ENCODE measurements at places on chromosomes 13 and 19.

DNA sequence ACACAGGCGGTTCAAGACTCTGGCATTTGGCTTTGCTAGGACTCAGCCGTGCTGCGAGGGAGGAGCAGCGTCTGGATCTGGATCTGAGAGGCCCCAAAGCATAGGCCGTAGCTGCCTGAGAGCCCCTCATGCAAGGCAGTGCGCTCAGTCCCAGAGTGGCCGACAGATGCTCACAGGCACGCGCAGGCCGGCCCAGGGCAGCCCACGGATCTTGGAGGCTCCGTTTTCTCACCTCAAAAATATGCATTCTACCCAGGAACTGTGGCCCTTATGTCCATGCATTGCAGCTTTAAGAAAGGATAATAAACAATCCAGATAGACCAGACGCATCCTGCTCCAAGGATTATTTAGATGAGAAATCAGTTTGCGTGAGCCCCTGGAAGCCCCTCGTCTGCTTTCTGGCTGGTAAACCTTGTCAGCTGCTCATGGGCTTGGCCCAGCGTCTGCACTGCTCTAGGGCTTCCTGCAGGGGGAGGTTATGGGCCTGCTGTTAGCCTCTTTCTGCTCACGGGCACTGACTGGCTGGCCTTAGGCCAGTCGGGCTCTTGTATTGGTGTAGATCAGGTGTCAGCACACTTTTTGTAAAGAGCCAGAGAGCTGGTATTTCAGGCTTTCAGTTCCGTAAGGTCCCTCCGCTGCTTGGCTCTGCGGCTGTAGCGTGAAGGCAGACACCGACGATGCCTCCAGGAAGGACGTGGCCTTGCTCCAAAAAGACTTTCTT lies 24.2 kb downstream of the TEX29 start:
- no peak for DNase-seq

GRCh38 chr13:48652851-48653471 lies 768 bp upstream of the CYSLTR2 start:
- DNase-seq: no peak

DNA sequence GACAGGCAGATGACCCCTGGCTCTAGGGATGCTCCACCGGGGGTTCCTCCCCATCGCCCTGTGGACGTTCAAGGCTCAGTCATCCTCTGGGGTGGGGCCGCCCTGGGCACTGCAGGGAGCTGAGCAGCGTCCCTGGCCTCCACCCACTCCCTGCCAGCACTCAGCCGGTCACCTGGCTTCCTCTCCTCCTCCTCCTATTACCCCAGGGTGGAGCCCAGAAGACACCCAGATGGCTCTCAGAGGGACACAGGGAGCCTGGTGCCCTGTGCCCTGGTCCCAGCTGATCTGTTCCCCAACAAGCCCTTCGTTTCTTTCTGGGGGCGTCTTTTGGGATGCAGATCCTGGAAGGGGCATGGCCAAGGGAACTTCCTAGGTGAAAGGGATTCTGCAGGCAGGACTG lies 3.7 kb upstream of the MKNK2 start:
- DNase-seq: no peak

DNA sequence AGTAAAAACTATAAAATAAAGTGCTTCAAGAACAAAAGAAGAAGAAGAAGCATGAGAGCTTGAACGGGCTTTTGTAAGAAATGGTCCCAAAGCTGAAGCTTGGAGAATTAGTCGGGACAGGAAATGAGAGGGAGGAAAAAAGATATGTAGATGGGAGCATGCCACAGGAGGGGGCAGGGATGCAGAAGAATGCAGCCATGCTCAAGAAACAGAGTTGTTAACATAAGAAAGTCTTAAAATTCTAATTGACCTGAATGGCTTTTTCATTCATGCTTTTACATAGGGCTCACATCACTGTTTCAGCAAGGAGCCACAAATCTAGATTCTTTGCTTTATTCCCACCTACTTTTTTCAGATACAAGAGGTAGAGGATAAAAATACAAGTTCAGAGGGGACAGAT lies 27.7 kb upstream of the NBEA start:
- no peak for DNase-seq

DNA sequence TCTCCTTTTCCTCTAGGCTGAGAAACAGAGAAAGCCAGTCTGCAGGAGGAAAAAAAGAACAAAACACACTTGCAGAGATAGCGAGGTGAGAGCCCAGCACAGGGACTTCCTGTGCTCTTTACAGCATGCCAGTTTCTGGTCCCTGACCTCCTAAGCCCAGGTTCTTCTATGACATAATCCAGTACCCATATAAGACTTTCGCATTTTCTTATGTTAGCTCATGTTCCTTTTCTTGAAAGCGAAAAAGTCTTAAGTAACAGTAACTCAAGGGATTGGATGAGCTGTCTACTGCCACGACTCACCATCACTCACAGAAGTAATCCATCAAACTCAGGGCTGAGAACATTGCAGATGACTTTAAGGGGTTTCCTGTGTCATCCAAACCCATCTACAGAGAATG lies 17.4 kb downstream of the CCDC70 start:
- no peak for DNase-seq

DNA sequence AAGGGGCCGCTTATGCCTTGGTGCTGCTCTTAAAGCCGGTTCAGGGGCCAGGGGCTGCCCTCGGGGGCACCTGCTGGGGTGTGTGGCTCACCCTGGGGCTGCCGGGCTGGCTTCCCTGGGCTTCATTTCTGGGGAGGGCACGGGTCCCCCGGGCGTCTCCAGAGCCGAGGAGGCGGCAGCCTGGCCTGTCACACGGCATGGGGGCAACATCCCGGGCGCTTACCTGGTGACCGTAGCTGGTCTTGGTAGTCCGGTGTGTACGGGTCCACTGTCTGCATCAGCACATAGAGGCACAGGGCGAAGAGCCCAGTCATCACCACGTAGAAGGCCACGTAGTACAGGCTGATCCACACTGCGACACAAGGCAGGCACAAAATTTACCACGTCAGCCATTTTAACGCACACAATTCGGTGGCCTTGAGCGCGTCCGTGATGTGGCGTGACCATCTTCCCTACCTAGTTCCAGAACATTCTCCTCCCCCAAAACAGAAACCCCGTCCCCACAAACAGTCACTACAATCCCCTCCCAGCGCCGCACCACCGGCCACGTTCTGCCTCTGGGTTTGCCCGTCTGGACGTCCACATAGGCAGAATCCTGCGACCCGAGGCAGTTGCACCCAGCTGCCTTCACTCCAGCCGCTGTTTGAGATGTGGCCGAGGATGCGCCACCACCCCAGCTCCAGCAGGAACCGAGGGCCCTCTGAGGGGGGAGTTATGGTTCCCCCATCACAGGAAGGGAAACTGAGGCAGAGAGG lies 3.2 kb downstream of the ATP4B start:
- no peak for DNase-seq

DNA sequence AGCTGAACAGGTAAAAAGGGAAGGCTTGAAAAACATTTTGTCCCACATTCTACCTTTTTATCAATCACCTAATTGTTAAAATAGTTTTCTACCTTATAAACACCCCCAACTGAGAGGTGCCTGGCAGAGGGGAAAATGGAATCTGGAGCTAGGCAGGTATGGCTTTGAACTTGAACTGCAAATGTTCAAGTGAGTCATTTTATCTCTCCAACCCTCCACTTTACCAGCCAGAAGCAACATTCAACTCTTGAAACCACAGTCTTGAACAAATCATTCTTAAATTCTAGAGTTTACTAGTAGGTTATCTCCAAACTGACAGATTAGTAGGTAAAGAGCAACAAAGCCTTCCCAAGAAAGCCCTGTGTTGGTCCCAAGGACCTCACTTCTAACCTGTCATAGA lies 116.9 kb downstream of the ABCC4 start:
- no peak for DNase-seq

- no peak for DNase-seq
Measured at GRCh38 chr13:113915786-113916329, 52.0 kb upstream of the GAS6 start.

DNA sequence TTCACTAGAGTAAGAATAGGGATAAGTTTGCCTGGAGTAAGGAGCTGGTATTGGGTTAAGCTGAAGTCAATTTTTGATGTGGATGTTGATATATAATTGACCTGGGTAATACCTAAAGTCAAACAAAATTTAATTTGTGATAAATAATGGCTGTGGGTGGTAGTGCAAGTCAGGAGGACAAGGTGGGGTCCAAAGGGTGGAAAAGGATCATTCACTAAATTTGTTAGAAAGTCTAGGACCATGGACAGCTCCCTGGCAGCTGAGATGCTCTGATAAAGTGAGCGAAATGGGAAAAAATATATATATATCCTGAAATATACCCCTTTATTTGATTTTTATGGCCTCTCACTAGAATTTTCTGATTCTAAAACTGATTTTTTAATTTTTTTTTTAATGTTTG lies 463.5 kb downstream of the GPC6 start:
- DNase-seq: no peak

- DNase-seq: no peak
Measured at GRCh38 chr13:107210723-107211030, 642.7 kb upstream of the ARGLU1 start.

- DNase-seq: no peak
Measured at GRCh38 chr19:15995536-15995935, 46.7 kb downstream of the OR10H4 start.

- no peak for DNase-seq
Measured at GRCh38 chr13:90430127-90430526, 917.4 kb upstream of the MIR17HG start.
